ENCODE measurements at places on chromosomes 2 and 18.

- DNase-seq: peak; percentile 37
Observed at GRCh38 chr2:239282448-239283287, 118.2 kb downstream of the HDAC4 start.

DNA sequence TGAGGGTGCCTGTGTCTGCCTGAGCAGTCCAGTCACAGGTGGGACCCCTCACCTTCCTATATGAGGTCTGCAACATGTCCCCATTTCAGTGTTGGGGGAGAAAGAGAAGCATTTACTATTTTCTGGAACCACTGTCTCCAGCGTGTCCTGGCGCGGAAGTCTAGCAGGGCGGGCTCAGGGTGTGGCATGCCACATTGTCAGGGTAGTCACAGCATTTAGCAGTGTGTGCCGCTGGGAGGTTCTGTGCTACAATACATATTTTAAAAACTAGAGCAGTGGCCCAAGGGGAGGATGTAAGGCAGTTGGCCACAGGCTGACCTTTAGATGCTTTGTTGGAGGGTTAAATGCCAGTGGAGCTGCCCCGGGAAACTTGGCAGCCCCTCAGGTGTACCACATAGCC, 12.5 kb downstream of the UBE2F start:
- DNase-seq: no peak

DNA sequence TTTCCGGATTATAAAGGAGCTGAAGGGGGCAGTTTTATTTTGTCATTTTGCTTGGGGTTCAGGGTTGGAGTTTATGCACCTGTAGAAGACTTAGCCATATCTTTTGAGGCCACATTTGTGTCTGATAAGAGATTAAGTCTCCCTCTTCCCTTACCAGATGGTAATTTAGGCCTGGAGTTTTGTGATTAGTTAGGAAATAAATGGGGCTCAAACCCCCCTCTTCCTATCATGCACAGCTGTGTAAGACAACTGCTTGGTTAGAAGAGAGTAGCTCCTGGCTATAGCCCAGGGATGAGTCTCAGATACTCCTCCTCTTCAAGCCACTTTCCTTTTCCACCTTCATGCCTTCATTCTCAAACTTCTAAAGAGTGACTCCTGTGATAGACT, 802 bp upstream of the SAP130 start:
- DNase-seq: no peak

GRCh38 chr2:182503886-182504285, 77.0 kb upstream of the PDE1A start:
- DNase-seq: no peak

- DNase-seq: no peak
Observed at GRCh38 chr2:75375646-75376582, 176.6 kb upstream of the TACR1 start.

GRCh38 chr18:27556741-27557140, 371.6 kb upstream of the CHST9 start:
- DNase-seq: no peak

GRCh38 chr2:19048593-19049266, 309.7 kb downstream of the OSR1 start:
- DNase-seq: no peak

GRCh38 chr18:57959278-57959677, 84.7 kb upstream of the NEDD4L start:
- DNase-seq: no peak

DNA sequence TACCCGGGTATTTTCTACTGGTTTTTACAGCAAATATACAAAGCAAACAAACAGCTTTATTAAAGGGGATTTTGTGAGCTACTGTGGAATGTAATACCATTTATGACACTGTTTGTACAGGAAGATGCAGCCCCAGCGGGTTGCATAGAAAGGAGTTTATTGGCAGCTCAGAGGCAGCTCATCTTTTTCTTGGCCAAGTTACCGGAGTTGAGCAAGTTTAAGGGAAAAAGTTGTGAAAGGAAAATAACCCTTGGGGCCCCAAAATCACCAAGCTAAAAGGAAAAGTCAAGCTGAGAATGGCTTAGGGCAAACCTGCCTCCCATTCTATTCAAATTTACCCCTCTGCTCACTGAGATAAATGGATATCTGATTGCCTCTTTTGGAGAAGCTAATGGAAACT, 60.8 kb downstream of the MOB4 start:
- no peak for DNase-seq

GRCh38 chr2:101698014-101698843, 722 bp downstream of the MAP4K4 start:
- DNase-seq: no peak

GRCh38 chr2:117523267-117523666, 291.2 kb upstream of the DDX18 start:
- DNase-seq: no peak

DNA sequence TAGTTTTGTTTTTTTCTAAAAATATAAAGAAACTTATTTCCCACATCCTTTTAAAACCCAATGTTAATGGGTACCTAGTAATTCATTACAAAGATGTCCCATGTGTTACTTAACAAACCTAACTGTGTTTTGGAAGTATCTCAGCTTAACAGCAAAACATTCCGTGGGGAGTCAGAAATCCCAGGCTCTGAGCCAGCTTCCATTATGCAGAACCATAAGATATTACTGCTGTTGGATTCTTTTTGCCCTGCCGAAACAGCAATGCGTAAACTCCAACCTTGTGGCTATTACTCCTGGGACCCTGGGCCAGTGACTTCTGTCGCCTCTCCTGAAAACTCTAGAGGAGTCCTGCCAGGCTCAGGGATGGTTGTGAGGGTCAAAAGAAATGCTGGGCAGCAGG, 174.1 kb downstream of the UXS1 start:
- no peak for DNase-seq

DNA sequence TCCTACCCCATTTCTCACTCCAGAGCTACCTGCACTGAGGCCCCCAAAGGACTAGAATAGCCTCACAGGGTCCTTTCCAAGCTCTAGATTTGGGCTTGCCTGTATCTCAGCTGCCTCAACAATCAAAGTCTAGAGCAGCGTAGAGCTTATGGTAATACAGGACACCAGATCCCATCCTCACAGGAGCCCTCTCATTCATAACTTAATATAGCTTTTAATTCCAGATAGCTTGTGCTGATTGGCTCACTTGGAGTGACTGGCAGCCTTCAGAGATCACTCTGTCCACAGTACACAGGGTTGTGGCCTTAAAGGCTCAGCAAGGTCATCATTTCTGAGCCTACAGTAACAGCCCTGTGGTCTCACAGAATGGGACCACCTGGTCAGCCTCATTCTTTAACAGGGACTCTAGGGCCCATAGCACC, 51.4 kb downstream of the ZFP36L2 start:
- DNase-seq: no peak

- no peak for DNase-seq
Observed at GRCh38 chr18:64330161-64330560, 181.3 kb upstream of the LINC00305 start.

GRCh38 chr2:207090389-207090788, 75.4 kb downstream of the KLF7 start:
- DNase-seq: no peak

- no peak for DNase-seq
Observed at GRCh38 chr18:55096263-55096951, 137.1 kb upstream of the CCDC68 start.

GRCh38 chr2:222790932-222791331, 69.9 kb upstream of the ACSL3 start:
- no peak for DNase-seq

- no peak for DNase-seq
Observed at GRCh38 chr2:67702937-67703336, 305.8 kb downstream of the ETAA1 start.

GRCh38 chr2:88671786-88672427, 19.6 kb upstream of the RPIA start:
- peak; percentile 9 for DNase-seq

DNA sequence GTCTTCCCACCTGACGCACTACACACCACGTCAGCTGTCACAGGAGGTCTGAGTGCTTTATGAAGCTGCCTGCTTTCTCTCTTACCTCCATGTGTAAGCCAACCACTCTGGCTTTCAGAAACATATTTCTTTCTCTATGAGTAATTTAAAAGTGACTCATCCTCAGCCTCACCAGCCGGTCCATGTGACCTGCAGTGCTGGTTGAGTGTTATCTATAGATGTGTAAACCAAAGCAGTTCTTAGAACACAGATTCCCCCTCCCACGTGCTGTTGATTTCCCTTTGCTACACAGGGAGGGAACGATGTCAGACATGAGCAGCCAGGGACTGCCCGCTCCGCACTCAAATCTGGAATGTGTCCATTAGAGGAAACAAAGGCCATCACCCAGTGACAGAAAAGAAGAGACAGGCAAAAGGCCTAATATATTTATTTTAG, 157.8 kb downstream of the BCL2 start:
- peak; percentile 88 for DNase-seq

DNA sequence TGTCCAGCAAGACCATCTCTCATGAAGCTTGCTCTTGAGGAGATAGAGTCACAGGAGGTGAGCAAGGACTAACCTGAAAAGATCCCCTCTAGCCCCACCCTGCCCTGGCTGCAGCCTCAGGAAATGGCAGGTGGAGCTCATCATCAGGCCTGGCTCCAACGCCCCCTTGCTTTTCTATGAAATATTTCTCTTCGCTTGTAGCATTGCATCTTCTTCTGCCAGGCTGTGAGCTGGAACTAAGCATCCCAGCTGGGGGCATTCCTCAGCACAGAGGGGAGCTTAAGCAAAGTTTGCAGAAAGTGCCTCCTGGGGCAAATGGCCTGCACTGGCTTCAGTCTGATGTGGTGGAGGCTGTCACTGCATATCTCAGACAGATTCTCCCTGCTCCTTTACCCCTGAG, 90.1 kb upstream of the LGALSL start:
- no peak for DNase-seq

- no peak for DNase-seq
Observed at GRCh38 chr2:70498528-70498927, 55.1 kb downstream of the TGFA start.

DNA sequence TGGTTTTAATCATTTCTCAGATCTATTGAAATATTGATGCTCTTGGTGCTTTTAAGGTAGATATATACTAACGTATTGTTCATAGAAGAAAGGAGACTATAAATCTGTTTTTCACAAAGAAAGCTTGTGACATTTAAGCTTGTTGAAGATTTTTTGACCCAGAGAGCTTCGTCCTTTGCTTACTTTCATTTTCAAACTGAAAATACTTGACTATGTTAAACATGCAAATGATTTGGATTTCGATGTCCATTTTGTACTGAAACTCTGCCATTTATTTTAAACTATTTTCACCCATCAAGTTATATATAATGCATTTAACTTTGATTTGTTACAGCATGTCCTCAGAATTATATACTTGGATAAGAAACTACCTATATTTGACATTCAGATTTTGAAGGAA, 85.2 kb downstream of the SLC4A10 start:
- DNase-seq: no peak

DNA sequence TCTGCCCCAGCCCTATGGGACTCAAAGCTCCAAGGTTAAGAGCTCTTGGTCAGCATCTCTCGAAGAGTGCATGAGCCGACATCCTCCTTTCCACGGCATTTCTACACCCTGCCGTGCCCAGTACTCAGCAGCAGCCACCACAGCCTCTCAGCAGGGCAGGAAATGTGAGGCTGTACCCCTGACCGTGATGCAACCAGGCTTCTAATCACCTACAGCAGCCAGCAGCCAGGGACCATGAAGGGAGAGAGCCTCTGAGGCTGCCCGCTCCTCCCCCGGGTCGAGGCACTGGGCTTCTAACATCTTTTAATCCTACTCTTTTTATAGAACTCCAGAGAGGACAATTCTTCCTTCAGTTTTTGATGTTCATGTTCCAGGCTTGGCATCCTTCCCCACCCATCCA, 6.5 kb downstream of the CYS1 start:
- no peak for DNase-seq

DNA sequence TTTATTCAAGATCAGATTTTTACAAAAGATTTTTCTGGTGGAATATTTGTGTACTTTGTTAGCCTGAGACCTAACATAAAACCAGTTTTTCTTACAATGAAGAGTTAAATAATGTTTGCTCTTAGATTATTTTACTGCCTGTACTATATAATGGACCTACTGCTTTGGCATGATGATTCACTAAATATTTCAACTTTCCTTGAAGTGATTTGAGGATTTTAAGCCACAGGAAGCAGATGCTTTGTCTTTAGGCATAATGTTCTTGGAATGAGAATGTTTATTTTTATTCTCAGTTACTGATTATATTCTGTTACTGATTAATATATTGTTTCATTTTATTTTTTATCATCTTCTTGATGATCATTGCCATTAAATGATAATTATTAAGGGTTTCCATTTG, 175.3 kb upstream of the LRP1B start:
- DNase-seq: no peak

DNA sequence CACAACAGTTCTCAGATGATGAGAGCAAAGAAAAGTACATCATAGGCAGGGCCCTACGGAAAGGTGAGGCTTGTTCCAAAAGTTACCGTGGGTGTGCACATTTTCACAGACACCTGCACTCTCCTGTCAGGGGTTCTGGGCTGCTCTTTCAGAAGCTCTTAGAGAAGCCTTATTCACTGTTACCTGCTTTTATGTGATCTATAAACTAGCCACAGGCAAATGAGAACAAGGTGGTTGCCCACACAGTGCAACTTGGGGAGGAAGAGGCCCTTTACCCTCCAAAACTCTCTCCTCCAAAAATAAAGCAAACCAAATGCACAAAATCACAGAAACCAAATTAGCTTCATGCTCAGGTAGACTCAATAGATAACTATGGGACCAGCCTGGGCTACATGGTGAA, 11.1 kb upstream of the CUL3 start:
- no peak for DNase-seq

DNA sequence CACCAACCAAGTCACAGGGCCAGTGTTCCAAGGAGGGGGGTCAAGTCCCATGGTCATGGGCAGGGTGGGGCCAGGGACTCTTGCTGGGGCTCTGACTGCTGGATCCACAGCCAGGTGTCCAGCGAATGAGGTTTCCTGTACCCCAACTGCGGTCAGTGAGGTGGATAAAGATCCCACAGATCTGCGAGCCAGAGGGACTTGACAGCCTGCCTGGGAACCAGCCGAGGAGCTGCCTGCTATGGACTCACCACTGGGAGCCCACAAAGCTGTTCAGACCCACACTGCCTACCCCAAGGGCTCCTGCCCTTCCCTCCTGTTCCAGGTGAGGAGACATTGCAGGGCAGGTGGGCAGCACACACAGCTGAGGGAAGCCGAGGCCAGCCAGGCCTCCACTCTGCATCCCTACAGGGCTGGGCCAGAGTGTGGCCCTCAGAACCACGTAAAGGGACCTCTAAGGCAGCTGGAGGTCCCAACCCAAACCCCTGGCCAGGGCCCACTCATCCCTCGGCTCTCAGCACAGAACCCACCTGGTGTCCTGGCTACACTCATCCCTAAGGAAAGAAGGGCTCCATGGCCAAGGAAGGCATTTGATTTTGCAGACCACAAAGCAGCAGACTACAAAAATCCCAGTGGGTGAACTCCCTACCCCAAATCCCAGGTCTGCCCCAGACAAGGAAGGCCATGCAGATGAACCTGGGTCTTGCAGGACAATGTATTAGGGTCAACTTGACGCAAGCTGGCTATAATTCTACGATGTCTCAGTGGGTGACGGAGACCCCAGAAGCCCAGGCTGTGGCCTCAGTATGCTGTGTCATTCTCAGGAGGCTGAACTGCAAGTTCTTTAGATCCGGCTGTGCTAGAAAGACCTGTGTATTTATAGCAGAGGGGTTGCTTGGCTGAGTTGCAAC, 209.2 kb downstream of the MGAT5 start:
- DNase-seq: no peak
